ENCODE measurements at places on chromosomes 1 and 21. TPM values are rescaled to one million over a fixed set of nuclear protein-coding genes. Genes with fewer than 3 reads are reported as not detected.

The C1orf94 gene
- not detected for total RNA-seq

The SLC1A7 gene
- not detected for total RNA-seq

The DIO1 gene
- 0.27 TPM for total RNA-seq

The C1QTNF12 gene
- not detected for total RNA-seq

The C1orf53 gene
- 14.0 TPM for total RNA-seq

The UBL4B gene
- not detected for total RNA-seq
